ENCODE measurements at places on chromosomes 2 and 18.

DNA sequence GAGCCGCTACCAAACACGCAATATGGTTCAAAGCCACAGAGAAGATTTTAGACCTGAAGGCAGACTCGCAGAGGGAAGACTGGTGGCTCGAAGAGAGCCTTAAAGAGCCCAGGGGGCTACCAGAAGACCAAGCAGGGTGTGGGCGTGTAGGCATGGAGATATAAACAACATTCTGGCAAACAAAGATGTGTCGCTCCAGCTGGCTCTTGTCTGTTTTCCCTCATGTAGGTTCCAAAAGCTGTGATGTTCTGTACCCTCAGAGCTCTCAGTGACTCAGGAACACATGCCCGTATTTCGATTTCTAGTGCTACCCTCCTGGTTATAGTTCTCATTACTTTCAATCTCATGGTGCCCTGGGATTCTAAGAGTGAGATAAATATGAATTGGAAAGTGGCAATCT is 44.5 kb downstream of the DOCK10 start:
- peak overlapping the region; percentile 60 for H3K27ac ChIP-seq
- H3K4me3 ChIP-seq = no peak overlapping the region
- peak; percentile 73 for DNase-seq
- peaks cover 5% of the 10 kb centered on the region for H3K36me3 ChIP-seq
- H3K27me3 ChIP-seq = no peaks in the 10 kb centered on the region

GRCh38 chr2:157747280-157747679 is 118.6 kb upstream of the ACVR1C start:
- no peak overlapping the region for H3K27ac ChIP-seq
- no peaks in the 10 kb centered on the region for H3K27me3 ChIP-seq
- no peak for DNase-seq
- peaks cover 30% of the 10 kb centered on the region for H3K36me3 ChIP-seq
- peaks cover 7% of the 10 kb centered on the region for H3K4me1 ChIP-seq

DNA sequence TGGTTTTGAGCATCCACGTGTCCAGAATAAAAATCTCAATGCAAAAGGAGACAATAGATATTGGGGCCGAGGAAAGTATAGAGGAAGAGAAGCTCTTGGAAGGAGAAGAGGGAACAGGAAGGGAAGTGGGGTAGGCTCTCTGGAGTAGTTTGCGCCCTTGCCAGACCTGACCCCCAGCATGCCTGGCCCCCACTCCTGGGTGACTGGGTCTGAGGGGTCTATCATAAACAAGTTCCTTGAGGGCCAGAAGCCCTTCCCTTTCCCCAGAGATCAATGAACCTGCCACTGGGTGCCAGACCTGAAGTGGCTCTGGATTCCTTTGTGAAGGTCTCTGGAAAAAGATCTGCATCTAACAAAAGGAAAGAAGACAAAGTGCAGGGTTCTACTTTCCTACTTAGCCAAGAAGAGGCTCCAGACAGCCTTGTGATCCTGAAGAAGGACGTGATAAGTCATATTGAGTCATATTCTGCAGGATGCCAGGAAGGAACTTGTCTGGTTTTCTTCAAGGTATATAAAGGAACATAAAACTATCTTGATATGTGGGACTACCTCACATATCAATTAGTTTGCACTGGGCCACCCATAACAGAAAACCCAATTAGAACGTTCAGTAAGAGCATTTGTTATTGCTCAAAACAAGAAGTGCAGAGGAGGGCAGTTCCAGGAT is 18.7 kb upstream of the ATOH8 start:
- H3K27me3 ChIP-seq = peaks cover 9% of the 10 kb centered on the region
- peaks cover 74% of the 10 kb centered on the region for H3K4me1 ChIP-seq
- no peak overlapping the region for H3K27ac ChIP-seq
- no peaks in the 10 kb centered on the region for H3K36me3 ChIP-seq
- H3K4me3 ChIP-seq = no peak overlapping the region
- DNase-seq = no peak

GRCh38 chr2:145631561-145631960 is 1111.6 kb upstream of the ZEB2 start:
- H3K27me3 ChIP-seq = no peaks in the 10 kb centered on the region
- no peaks in the 10 kb centered on the region for H3K36me3 ChIP-seq

DNA sequence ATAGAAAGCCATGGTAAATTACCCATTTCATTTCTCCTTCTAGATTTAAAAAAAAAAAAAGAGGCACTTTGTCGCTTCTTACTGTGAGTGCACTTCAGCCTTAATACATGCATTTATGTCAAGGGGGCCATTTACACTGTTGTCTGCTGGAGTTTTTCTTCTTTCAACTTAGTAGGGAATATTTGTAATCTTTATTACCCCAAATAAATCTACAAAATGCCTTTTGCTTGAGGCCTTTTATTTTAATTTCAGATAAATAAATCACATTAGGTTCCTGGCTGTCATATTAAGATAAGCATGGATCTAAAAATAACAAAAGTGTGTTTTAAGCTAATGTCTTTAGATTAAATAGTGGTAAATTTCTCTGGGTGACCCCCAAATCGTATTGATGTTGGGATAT is 276.0 kb downstream of the NCKAP5 start:
- no peaks in the 10 kb centered on the region for H3K4me1 ChIP-seq
- H3K27me3 ChIP-seq = no peaks in the 10 kb centered on the region
- no peak overlapping the region for H3K27ac ChIP-seq

- H3K4me3 ChIP-seq = no peak overlapping the region
- H3K36me3 ChIP-seq = no peaks in the 10 kb centered on the region
- H3K27ac ChIP-seq = no peak overlapping the region
Measured at GRCh38 chr18:36394486-36394885, 97.0 kb downstream of the FHOD3 start.

DNA sequence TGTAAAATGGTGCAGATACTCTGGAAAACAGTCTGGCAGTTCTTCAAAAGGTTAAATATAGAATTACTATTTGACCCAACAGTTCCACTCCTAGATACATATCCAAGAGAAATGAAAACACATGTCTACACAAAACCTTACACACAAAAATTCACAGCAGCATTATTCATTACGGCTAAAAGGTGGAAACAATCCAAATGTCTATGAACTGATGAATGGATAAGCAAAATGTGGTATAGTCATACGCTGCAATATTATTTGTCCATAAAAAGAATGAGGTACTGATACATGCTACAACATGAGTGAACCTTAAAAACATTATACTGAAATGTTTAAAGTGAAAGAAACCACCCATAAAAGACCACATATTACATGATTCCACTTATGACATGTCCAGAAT is 4.0 kb downstream of the CYP27C1 start:
- H3K27ac ChIP-seq = no peak overlapping the region
- no peak overlapping the region for H3K4me3 ChIP-seq
- no peak for DNase-seq
- H3K27me3 ChIP-seq = peaks cover 31% of the 10 kb centered on the region
- H3K4me1 ChIP-seq = peaks cover 16% of the 10 kb centered on the region
- H3K36me3 ChIP-seq = no peaks in the 10 kb centered on the region

- peaks cover 25% of the 10 kb centered on the region for H3K27me3 ChIP-seq
- peak within 1 kb of the TSS; percentile 55 for H3K27ac ChIP-seq
- peak within 1 kb of the TSS; percentile 50 for H3K4me3 ChIP-seq
- H3K36me3 ChIP-seq = no peaks in the 10 kb centered on the region
Measured at GRCh38 chr2:119431155-119431975, at the start of gene TMEM37. TSS of gene TMEM37 (plus strand) at chr2:119431854. CDS start at chr2:119431904, 50 bp downstream.

Measured in muscle of leg (tissue), 16 donors.